CMK (cell line): ENCODE measurements at places on chromosomes 6 and 20.
A peak's percentile ranks its signal among the peaks of the same experiment; 100 is the strongest.

- DNase-seq, result peak; percentile 60
Measured at GRCh38 chr6:158854214-158855101, 35.3 kb upstream of the EZR start.

GRCh38 chr20:10075606-10076005 is 40.8 kb downstream of the ANKEF1 start:
- DNase-seq, result no peak

- DNase-seq, result no peak
Measured at GRCh38 chr6:123805921-123806320, 2.3 kb downstream of the NKAIN2 start.

GRCh38 chr6:148136586-148136985 is 206.1 kb upstream of the SASH1 start:
- no peak for DNase-seq

GRCh38 chr6:137216875-137217553 is 2.2 kb downstream of the IFNGR1 start:
- no peak for DNase-seq

DNA sequence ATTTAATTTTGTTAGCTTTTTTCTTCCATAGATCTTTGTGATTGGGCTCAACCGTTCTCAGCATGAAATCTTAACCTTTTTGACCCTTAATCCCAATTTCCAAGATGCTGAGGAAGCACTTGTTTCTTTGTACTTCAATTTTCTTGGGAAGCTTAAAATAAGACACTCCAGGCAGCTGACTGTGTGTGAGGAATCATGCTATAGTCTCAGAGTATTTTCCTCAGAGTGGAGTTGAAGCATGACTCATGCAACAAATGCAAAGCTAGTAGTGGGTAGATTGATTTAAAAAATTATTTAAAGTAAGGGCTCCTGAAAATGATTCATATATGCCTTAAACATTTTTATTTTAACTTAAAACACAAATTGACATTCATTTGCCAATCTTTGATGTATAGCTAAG is 168.7 kb downstream of the BTBD3 start:
- no peak for DNase-seq

DNA sequence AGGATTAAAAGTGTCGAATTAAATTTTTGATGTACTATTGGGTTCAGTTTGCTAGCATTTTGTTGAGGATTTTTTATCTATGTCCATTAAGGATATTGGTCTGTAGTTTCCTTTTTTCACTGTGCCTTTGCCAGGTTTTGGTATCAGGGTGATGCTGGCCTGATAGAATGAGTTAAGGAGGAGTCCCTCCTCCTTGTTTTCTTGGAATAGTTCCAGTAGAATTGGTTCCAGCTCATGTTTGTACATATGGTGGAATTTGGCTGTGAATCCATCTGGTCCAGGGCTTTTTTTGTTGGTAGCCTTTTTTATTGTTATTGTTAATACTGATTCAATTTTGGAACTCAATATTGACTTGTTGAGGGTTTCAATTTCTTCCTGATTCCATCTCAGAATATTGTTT is 141.8 kb downstream of the SIM1 start:
- no peak for DNase-seq

- no peak for DNase-seq
Measured at GRCh38 chr6:159594750-159595117, 98.3 kb downstream of the SOD2 start.

DNA sequence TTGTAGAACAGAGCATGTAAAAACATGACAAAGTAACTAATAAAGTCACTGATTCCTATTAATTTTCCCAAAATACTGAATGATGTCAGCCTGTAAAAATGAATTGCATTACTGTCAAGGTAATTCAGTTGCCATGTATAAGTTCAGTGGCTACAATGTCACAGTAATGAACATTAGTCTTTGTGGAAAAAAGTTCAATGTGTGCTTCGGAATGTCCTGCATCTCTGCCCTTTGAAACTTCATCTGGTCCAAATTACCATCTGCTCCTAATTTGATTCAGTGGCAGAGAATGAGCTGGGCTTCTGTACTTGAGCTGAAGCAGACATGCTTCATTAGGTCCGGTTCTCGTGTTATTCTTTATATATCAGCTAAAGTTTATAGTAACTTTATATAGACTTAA is 567.4 kb downstream of the COL12A1 start:
- DNase-seq, result no peak

DNA sequence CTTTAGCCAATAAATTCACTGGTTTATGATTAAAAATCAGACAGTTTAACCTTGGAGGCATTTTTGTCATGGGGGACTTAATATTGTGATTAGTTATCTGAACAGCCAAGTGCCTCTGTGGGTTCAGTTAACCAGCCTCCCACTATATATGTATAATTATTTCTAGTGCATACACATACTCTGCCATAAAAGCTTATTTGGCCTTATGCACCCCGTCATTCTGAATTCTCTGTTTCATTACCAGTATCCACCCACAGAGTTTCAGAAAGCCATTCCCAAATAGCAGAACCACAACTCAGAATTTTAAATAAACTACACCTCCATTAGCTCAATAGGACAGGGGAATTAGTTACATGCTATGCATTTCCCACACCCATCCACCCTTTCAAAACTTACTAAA is 279.7 kb downstream of the ZFAND3 start:
- DNase-seq, result no peak

- DNase-seq, result no peak
Measured at GRCh38 chr20:3447321-3447720, 23.5 kb upstream of the ATRN start.

DNA sequence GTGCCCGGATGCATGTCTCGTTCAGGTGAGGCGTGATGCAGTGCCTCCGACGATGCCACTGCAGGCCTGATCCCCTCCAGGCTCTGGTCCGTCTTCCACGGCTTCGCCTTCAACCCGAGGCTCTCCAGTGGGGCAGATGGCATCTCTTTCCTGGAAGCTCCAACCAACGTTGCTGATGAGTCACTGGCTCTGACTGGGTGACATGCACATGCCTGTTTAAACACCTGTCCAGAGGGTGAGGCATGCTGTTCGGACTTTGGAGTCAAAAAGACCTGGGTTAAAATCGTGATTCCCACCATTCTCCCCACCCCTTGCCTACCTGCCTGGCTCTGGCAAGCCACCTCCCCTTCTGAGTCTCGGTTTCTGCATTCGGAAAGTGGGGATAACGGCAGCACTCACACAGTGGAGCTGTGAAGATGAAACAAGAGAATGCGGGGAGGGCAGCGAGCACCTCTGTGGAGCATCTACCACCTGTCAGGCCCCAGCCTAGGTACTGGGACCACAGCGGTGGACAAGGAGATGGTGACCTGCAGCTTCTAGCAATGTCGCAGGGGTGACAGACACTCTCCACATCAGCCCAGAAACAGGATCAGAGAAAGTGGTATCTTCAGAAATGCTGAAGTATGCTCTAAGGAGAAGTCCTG is 8.5 kb upstream of the EDN3 start:
- no peak for DNase-seq
